ENCODE measurements at places on chromosomes 12 and 14. TPM values are rescaled to one million over a fixed set of nuclear protein-coding genes. Genes with fewer than 3 reads are reported as not detected.

The NID2 gene
- total RNA-seq: 0.36 TPM

DNA sequence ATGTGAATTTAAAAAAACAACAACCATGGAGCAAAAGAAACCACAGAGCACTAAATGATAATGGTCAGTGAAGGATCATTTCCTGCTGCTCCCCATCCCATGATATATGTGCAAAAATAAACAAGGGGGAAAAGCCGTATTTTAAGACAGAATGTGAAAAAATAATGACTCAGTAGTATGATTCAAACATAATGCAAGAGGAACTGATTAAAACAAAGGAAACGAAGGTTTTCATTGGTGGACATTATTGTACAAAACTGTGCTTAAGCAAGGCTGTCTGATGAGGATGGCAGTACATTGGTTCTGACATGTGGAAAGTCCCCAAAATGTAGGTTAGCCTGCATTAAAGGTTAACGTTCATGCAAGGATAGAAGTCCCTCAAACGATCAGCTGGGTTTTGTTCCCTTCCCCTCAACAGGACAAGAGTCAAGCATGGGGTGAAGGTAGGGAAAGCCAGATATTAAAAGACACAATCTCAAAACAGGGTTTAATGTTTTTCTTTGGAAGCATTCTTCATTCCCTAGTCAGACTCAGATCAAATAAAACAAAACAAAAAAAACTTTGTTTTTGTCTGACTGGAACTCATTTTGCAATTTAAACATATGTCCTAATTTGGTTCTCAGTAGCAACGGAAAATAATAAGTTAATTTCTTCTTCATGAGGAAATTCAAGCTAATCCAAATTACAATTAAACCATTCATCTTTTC is 26.3 kb upstream of the PTGDR start:
- H3K4me3 ChIP-seq: no peak overlapping the region
- H3K27me3 ChIP-seq: peaks cover 4% of the 10 kb centered on the region
- H3K4me1 ChIP-seq: peaks cover 11% of the 10 kb centered on the region

GRCh38 chr14:103847451-103848174 is at the start of gene PPP1R13B:
PPP1R13B (minus strand) TSS chr14:103847575; CDS start chr14:103847307, 268 bp downstream.
- H3K27ac ChIP-seq: peak within 1 kb of the TSS; percentile 65
- peaks cover 11% of the 10 kb centered on the region for H3K4me1 ChIP-seq
- peaks cover 20% of the 10 kb centered on the region for H3K27me3 ChIP-seq
- peak within 1 kb of the TSS; percentile 88 for H3K4me3 ChIP-seq
- peaks cover 2% of the 10 kb centered on the region for H3K36me3 ChIP-seq

DNA sequence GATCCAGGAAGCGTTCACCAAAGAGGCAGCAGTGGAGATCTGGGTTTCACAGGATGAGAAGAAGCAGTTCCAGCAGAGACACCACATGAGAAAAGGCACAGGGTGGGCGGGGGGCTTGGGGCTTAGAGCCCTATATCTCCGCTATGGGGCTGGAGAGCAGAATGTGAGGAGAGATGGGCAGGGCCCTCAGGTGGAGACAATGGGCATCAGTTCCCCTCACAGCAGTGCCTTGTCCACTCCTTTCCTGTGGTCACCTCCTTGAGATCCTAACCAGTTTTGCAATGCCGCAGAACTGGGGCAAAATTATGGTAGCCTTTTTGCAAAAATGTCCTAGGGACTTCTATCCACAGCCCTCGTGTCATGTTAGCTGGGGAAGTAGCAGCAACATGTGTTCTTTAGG is 27.5 kb downstream of the DHRS2 start:
- H3K27me3 ChIP-seq: peaks cover 10% of the 10 kb centered on the region
- no peak overlapping the region for H3K27ac ChIP-seq
- H3K36me3 ChIP-seq: no peaks in the 10 kb centered on the region
- DNase-seq: no peak
- peaks cover 5% of the 10 kb centered on the region for H3K4me1 ChIP-seq

Data from activated naive CD8-positive, alpha-beta T cell treated with anti-CD3 and anti-CD28 coated beads, Interleukin-2, amount 10 ng/mL, durations not matched to agents 7 days and 5 days (primary cell).